Brain pericyte (primary cell): ENCODE measurements at places on chromosomes 2 and 18.

DNA sequence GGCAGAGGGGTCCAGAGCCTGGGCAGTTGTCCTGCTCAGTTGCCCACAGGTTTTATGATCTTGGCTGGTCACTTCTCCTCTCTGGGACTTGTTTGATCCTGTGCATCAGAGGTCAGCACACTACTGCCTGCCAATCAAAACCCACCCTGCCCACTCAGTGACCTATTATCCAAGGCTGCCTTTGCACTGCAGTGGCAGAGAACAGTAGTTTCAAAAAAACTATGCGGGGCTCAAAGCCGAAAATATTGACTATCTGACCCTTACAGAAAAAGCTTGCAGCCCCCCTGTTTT, 218.2 kb downstream of the CYP26B1 start:
- DNase-seq, result no peak

- DNase-seq, result no peak
These were observed 879 bp upstream of the GALNT5 start for GRCh38 chr2:157256626-157257025.

- no peak for DNase-seq
These were observed 19.3 kb downstream of the GATA6 start for GRCh38 chr18:22188559-22189267.

GRCh38 chr2:126656431-126657147, 631 bp downstream of the GYPC start:
- no peak for DNase-seq

DNA sequence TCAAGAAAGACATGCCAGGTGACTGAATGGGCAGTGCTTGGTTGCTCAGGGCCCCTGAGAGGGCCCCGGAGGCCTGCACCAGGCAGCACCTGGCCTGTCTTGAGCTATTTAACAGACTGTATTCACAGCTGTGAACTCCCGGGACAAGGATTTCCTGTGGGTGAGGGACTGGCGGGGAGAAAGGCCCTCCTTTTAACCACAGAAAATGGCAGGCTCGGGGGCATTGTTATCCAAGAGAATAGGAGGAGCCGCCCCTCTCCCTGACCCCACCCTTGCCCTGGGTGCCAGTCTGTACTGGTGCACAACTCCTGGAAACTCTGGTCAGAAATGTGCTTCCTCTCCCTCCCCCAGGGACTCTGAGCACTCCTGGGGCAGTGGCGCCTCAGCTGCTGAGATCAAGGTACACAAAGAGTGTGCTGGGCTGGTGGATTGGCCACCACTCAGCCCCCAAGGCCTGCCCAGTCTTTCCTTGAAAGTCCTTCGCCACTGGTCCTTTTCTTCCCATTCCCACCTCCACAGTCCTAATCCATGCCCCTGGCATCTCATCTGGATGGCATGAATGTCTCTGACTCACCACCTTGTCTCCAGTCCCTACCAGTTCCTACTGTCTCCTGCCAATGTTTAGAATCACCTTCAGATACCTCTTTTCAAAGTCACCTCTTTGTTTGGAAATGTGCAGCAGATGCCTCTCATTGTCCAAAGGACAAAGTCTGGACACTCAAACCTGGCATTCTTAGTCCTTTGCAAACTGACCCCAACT, 19.6 kb upstream of the EPAS1 start:
- DNase-seq, result no peak

DNA sequence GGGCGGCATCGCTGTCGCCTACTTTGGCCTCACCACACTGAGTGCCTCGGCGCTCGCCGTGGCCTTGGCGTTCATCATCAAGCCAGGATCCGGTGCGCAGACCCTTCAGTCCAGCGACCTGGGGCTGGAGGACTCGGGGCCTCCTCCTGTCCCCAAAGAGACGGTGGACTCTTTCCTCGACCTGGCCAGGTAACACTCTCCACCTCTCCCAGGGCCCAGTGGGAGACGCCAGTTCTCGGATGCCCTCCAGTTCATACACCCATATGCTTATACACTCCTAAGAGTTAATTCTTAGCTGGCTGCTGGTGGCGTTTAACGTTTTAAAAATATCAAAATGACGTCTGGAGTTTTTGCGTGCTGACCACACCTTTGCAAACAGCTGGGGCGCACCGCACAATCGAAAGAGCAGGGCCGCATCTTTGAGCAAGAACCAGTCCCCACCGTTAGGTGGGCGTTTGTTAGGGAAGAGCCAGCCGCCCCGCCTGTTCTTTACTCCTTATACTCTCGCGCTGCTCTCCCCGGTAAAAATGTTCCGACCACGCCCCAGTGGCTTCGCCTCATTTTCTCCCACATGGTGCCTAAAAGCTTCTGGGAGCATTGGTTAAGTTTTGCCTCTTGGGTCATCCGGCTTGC, 899 bp downstream of the SLC1A4 start:
- no peak for DNase-seq

DNA sequence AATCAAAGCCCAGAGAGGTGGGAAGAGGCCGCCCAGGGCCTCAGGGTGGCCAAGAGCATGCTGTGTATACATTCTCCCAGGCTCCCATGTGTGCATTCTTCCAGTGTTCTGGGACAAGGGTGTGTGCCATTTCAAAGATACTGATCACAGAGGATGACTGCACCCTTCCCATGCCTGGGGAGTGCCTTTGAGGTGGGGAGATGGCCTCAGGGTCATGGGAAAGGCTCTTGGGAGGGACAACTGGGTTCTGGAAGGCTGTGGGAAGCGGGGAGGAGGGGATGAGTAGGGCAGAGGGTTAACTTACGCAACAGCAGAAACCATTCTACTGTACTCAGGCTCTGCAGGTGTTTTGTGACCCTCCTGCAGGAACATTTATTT, 40.9 kb downstream of the KLHL29 start:
- DNase-seq, result no peak

DNA sequence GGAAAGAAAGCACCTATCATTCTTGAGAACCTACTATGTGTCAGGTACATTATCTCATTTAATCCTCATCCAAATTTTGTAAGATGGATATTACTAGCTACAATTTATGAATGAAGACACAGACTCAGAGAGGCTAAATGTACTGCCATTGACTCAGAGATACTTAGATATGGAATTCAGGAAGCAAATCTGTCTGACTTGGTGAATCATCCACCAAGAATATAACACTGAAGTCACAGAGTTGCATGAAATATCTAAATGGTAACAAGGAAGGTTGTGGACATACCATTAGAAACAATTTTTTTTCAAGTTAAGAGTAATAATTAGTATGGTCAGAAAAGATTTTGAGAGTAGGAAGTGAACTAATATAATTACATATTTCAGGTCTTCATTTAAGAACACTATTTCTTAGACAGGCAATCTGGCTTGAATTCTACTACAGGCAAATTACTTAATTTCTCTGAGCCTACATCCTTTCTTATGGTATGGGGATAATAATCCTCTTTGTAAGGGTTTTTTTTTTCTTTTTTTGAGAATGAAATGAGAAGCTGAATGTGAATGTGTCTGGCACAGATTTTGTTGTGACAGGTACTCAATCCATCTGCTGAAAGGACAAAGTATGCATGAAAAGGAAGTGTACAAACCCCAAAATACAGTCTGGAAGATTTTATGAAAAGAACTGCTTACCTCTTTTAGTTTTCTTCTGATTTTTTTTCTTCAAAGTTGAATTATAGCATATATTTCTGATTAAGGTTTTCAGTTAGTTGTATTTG, 14.8 kb upstream of the C2orf66 start:
- no peak for DNase-seq

DNA sequence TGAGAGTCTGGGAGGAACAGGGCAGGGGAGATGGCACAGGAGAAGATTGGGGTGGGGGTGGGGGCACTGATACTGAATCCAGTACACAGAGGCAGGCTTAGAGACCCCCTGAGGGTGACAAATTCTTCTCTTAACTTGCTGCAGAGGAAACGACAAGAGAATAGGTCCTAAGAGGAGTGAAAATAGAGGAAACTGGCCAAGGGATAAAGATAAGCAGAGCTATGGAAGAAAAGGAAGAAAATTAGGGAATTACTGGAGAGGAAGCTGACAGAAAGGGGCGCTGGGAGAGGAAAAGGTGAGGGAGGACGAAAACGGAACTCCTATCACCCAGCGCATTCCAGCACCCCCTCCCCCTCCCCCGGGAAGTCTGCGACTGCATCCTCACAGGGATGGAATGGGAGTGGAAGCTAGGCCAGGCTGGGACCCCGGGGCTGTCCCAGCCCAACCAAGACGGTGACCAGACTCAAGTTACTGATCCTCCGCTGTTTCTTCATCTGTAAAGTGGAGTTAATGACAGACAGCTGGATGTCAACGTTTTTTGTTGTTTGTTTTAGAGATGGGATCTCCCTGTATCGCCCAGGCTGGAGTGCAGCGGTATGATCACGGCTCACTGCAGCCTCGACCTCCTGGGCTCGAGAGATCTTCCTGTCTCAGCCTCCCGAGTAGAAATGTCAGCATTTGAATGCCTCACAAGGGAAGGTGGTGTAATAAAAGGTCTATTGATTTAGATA, 2.6 kb upstream of the EMX1 start:
- no peak for DNase-seq

- no peak for DNase-seq
These were observed 23.5 kb downstream of the CCT7 start for GRCh38 chr2:73257425-73258125.
